ENCODE measurements at places on chromosomes 16 and 17. TPM values are rescaled to one million over a fixed set of nuclear protein-coding genes. Genes with fewer than 3 reads are reported as not detected.

The CAMTA2 gene
- 59.3 TPM for polyA plus RNA-seq

The MYH13 gene
- polyA plus RNA-seq = 0.28 TPM

The CPSF4L gene
- 0.79 TPM for polyA plus RNA-seq

The ARHGAP23 gene
- polyA plus RNA-seq = 78.0 TPM

The HMOX2 gene
- polyA plus RNA-seq = 216 TPM

The PRAC2 gene
- 0.86 TPM for polyA plus RNA-seq

The CDRT15L2 gene
- polyA plus RNA-seq = 15.1 TPM

The CFAP52 gene
- 47.7 TPM for polyA plus RNA-seq

The AGRP gene
- not detected for polyA plus RNA-seq

The NGFR gene
- polyA plus RNA-seq = 21.5 TPM

The TPSAB1 gene
- 12.2 TPM for polyA plus RNA-seq

GRCh38 chr17:51088287-51088686, 32.4 kb downstream of the SPAG9 start:
- DNase-seq = no peak

- no peak for DNase-seq
These were observed 541 bp downstream of the ACACA start for GRCh38 chr17:37405955-37406634.

- no peak for DNase-seq
These were observed 10.6 kb upstream of the SCN4A start for GRCh38 chr17:63983320-63983719.

DNA sequence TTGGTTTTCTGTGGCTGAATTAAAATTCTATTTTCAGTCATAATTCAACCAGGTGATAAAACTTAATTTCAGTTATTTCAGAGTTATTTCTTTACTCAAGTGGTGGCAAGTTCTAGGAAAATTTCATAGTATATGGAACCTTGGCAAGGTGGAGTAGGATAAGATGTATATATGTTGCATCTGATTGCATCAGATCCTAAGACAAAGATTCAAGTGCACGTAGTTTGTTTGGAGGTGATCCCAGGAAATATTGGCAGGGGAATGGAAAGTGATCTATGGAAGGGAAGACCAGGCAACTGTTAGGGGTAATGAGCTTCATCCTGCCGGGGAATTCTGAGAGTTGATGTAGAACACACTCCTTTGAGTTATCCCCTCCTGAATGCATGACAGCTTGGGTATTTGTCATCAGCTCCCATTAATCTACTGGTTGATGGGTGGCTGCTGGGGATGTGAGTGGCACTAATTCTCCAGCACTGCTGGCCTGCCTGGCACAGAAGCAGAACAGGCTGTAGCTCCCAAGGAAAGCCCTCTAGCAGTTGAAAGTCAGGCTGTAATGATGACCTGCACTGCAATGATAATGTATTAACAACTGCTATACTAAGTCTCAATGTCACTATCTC, 52.2 kb upstream of the TOM1L1 start:
- DNase-seq = no peak

GRCh38 chr17:81460856-81461460, 51.6 kb downstream of the ACTG1 start:
- DNase-seq = no peak

DNA sequence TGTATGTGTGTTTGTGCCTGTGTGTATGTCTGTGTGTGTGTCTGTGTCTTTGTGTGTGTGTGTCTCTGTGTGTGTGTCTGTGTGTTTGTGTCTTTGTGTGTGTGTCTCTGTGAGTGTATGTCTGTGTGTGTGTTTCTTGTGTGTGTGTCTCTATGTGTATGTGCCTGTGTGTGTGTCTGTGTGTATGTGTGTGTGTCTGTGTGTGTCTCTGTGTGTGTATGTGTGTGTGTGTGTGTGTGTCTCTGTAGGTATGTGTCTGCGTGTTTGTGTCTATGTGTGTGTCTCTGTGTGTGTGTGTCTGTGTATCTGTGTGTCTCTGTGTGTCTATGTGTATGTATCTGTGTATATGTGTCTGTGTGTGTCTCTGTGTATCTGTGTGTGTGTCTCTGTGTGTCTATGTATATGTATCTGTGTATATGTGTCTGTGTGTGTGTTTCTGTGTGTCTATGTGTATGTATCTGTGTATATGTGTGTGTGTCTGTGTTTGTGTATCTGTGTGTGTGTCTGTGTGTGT, 70.2 kb downstream of the USP43 start:
- DNase-seq = no peak

- no peak for DNase-seq
These were observed 261.6 kb upstream of the TNRC6C start for GRCh38 chr17:77696721-77697460.

GRCh38 chr17:41437769-41438168, 3.0 kb downstream of the KRT38 start:
- no peak for DNase-seq

- DNase-seq = peak; percentile 90
These were observed 4.3 kb downstream of the MYO1C start for GRCh38 chr17:1487939-1488825.

DNA sequence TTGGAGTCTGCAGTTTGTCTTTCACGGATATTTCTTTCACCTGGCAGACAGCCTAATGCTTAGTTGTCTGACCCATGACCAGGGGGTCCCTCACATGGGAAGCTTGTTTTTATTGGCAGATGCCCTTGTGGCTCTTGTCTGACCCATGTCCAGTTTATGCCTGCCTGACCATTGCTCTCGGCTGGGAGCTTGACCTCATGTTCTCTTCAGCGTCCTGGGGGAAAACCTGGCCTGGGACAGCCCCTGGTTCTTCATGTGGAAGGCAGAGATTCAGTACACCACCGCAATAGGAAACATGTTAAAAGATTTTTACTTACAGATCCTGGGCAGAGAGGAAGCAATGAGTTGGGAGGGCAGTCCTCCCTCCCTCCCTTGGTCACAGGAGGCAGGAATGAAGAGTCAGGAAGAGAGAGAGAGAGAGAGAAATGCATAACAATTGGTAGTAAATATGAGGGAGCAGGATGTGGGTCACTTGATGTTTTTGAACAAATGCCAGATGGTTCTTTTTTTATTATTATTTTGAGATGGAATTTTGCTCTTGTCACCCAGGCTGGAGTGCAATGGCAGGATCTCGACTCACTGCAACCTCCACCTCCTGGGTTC, 302.7 kb upstream of the MYOCD start:
- DNase-seq = peak; percentile 18

DNA sequence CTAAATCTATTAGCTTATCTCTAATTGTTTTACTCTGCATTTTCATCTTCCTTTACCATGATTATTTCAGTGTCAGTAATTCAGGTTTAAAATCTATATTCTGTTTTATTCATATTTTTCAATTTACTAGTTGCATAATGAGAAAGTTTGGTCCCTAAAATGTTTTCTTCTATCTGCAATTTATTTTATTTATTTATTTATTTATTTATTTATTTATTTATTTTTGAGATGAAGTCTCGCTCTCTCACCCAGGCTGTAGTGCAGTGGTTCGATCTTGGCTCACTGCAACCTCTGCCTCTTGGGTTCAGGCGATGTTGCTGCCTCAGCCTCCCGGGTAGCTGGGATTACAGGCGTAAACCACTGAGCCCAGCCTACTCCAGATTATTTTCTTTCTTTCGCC, 1597.3 kb downstream of the CDH8 start:
- no peak for DNase-seq

GRCh38 chr17:71467719-71468118, 653.1 kb upstream of the SOX9 start:
- no peak for DNase-seq

DNA sequence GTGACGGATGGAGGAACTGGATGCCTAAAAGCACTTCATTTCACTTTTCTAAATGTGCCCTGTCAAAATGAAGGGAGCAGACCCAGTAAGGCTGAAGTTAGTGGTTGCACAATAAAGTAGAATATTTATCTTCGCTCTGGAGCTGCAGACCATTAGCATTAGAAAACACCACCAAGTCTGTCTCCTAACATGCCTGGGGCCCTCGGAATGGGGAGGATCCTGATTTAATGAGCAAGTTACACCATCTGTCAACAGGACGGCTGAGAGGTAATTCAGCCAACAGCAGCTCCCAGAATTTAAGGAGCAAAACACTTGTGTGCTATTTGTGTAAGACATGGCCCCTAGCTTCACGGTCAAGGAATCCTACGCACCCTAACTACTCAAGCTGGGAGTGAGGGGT, 22.3 kb downstream of the CA10 start:
- no peak for DNase-seq

DNA sequence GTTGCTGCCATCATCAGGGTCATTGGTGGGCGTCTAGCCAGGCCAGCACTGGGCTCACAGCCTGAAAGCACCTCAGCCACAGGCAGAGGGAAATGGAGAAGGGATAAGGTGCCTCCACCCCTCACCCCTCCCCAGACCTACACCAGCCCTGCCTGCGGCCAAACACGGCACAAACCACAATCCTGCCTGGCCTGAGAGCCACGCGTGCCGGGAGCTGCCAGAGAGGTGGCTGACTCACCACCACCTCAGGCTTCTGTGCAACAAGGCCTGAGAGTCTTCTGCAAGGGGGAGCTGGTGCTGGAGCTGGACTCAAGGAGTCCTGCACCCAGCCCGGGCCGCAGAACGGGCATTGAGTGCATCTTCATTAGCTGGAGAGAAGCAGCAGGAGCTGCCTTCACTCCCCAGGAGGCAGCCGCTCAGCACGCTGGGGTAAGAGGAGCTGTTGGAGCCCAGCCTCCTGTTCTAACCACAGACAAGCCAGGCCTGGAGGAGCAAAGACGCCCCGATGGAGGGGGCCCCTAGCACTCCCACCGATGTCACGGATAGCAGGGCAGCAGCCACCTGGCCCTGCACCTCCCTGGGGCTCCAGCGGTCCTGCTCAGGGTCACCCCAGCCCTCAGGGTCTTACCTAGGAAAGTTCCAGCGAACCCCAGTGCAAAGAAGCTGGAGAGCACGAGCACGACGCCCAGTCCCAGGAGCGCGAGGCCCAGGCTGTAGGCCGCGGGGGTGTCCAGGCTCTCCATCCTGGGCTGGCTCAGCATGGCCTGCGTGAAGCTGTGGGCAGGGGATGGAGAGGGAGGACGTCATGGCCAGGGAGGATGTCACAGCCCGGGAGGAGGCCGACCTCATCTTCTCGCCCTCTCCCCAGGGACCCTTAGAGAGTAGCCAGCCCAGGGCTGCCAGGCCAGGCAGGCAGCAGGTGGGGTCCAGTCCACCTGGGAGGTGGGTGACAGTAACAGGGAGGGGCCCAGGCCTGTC, 16.0 kb upstream of the RASD1 start:
- DNase-seq = no peak

- DNase-seq = no peak
These were observed 25.3 kb downstream of the CLEC16A start for GRCh38 chr16:10969615-10970014.

DNA sequence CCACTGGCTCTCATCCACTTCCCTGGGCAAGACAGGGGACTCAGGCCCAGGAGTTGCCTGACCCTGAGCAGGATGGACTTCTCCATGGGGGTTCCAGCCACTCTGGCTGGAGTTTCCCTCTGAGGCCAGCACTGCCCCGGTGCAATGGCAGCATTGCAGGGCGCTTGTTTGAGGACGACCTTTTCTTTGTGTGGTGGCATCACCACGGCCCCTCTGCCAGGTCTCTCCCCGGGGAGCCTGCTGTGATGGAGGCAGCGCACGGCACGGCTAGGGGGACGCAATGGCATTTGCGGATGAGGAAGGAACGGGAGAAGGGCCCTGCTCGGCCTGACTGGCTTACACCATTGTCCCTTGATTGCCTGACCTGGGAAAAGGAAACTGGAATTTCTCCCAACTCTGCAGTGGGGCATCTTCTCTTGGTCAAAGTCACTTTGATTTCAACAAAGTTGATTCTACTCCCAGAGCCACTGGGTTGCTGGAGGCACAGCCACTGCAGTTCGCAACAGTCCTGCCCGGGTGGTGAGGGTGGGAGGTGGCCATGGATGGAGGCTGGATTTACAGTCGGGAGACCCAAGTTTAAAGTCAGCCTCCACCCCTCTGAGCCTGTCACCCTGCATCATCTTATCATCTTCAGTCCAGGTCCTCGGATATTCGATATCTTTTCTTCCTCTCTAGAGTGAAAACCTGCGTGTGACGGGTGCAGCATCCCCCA, 82.9 kb upstream of the ZNF469 start:
- DNase-seq = no peak

DNA sequence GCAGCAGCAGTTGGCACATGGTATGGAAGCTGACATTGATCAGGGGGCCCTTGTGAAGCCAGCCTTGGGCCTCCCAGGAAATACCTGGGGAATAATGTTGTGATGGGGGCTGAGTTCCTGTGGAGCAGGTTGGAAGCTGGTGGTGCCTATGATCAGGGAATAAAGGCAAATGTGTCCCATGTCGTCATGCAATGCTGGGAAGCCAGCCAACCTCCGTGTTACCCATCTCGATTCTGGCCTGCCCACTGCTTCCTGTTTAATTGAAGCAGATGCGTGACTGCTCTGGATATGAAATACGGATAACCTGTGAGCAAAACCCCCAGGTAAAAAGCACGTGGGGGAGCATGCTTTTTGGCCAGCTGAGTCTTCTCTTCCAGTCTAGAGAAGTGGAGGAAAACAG, 580.4 kb upstream of the HSBP1 start:
- no peak for DNase-seq

DNA sequence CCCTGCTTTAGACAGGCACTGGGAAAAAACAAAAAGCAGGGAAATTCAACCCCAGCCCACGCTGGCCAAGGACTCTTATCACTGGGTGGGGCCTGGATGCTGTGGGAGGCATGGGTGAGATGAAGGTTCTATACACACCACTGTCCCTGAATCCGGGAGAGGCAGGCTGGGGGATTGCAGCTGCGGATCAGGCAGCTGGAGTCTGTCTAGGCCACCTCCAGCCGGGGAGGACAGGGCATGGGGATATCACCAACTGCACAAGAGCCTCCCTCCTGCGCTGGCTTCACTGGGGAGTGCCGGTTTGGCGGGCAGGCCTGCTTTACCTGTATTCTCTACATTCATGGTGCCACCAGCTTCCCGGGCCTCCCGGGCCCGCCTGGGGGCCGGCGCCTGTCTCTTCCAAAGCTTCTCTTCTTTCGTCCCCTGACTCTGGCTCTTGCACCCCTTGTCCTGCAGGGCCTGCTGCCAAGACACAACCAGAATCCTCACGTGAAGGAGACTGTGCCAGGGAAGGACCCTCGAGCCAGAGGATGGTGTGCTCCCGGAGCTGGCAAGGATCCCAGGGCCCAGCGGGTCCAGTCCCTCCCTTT, 13.9 kb downstream of the KIFC3 start:
- DNase-seq = peak; percentile 47

GRCh38 chr16:80142281-80142680, 398.5 kb upstream of the DYNLRB2 start:
- DNase-seq = no peak

DNA sequence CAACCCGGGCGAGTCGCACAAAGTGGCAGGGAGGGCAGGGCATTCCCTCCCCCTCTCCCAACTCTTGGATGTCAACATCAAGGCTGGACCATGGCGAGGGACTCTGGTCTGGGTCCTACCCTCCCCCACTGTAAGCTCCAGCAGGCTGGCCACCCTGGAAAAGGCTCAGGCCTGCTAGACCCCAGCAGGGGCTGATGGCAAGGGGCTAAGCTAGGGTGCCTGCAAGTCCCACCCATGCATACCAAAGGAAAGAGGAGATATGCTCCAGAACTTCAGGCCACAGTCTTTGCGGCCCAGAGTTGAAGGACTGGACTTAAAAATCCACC, 19.9 kb downstream of the ST3GAL2 start:
- no peak for DNase-seq

DNA sequence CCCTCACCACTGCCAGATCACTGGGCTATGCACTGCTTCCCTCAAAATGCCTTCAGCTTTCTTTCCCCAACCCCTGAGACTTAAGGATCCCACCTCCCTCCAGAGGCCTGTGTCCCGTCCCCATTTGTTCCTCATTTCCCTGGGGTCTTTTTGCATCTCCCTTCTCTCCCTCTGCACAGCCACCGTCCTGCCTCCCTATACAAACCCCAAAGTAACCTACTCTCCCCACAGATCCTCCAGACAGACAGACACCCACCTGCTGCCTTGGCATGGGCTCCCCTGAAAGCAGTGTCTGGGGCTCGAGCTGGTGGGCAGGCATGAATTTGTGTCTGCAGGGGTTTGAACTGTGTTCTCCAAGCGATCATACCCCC, 69.4 kb upstream of the TNRC6C start:
- no peak for DNase-seq
